ENCODE measurements at places on chromosomes 3 and 15.

- H3K36me3 ChIP-seq: peaks cover 1% of the 10 kb centered on the region
- H3K27me3 ChIP-seq: no peaks in the 10 kb centered on the region
- no peak overlapping the region for H3K4me3 ChIP-seq
- H3K27ac ChIP-seq: no peak overlapping the region
- no peak for DNase-seq
Measured at GRCh38 chr15:92885224-92886041, 14.7 kb upstream of the CHD2 start.

- no peak overlapping the region for H3K27ac ChIP-seq
- no peak for DNase-seq
- no peak overlapping the region for H3K4me3 ChIP-seq
- H3K27me3 ChIP-seq: no peaks in the 10 kb centered on the region
Measured at GRCh38 chr15:25182098-25182478, 227.3 kb downstream of the SNRPN start.

DNA sequence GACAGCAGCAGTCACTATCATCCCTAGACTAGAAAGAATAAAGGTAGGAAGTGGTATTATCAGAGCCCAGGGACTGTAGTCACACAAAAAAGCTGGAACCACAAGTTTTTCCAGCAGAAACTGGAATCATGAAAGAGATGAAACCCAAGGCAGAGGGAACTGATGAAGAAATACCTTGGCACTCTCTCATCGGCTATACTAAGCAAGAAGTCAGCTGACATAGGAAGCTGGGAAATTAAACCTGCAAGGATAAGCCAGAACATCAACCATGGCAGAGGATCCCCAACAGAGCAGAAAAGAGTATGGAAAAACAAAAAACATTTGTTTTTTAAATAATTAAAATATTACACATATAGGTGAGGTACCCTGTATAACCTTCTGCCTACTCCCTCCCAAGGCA lies 86.5 kb downstream of the AQR start:
- H3K36me3 ChIP-seq: no peaks in the 10 kb centered on the region
- no peak overlapping the region for H3K4me3 ChIP-seq
- no peak for DNase-seq
- no peaks in the 10 kb centered on the region for H3K4me1 ChIP-seq
- H3K27ac ChIP-seq: no peak overlapping the region

GRCh38 chr15:37981775-37982174 lies 47.3 kb downstream of the TMCO5A start:
- no peaks in the 10 kb centered on the region for H3K27me3 ChIP-seq
- H3K36me3 ChIP-seq: no peaks in the 10 kb centered on the region
- H3K4me1 ChIP-seq: no peaks in the 10 kb centered on the region
- no peak for DNase-seq
- H3K4me3 ChIP-seq: no peak overlapping the region

GRCh38 chr3:14609506-14609905 lies 42.1 kb upstream of the CCDC174 start:
- no peaks in the 10 kb centered on the region for H3K4me1 ChIP-seq
- no peak overlapping the region for H3K4me3 ChIP-seq
- no peaks in the 10 kb centered on the region for H3K27me3 ChIP-seq
- DNase-seq: no peak
- H3K36me3 ChIP-seq: no peaks in the 10 kb centered on the region

GRCh38 chr15:48530528-48530927 lies 115.0 kb downstream of the FBN1 start:
- H3K36me3 ChIP-seq: no peaks in the 10 kb centered on the region
- no peak overlapping the region for H3K27ac ChIP-seq
- H3K4me3 ChIP-seq: no peak overlapping the region
- DNase-seq: no peak
- no peaks in the 10 kb centered on the region for H3K27me3 ChIP-seq

- H3K4me1 ChIP-seq: peaks cover 10% of the 10 kb centered on the region
- no peak for DNase-seq
- no peaks in the 10 kb centered on the region for H3K27me3 ChIP-seq
- no peak overlapping the region for H3K27ac ChIP-seq
Measured at GRCh38 chr3:15263120-15263519, 57.1 kb downstream of the CAPN7 start.

- no peaks in the 10 kb centered on the region for H3K27me3 ChIP-seq
- H3K4me1 ChIP-seq: no peaks in the 10 kb centered on the region
- H3K36me3 ChIP-seq: no peaks in the 10 kb centered on the region
- no peak for DNase-seq
Measured at GRCh38 chr3:20842594-20843436, 656.8 kb upstream of the SGO1 start.

- no peak for DNase-seq
- no peak overlapping the region for H3K27ac ChIP-seq
- H3K36me3 ChIP-seq: no peaks in the 10 kb centered on the region
Measured at GRCh38 chr3:50622881-50623280, 5.9 kb downstream of the MAPKAPK3 start.

- H3K4me3 ChIP-seq: no peak overlapping the region
- H3K27ac ChIP-seq: no peak overlapping the region
- no peaks in the 10 kb centered on the region for H3K27me3 ChIP-seq
- no peaks in the 10 kb centered on the region for H3K4me1 ChIP-seq
- no peak for DNase-seq
- H3K36me3 ChIP-seq: no peaks in the 10 kb centered on the region
Measured at GRCh38 chr15:69757186-69757585, 304.6 kb downstream of the RPLP1 start.

- H3K27ac ChIP-seq: no peak overlapping the region
- no peak for DNase-seq
- H3K27me3 ChIP-seq: no peaks in the 10 kb centered on the region
Measured at GRCh38 chr15:78672285-78673014, 31.4 kb upstream of the CHRNB4 start.

GRCh38 chr15:84981711-84982300 lies at the start of gene PDE8A:
TSS of gene PDE8A (plus strand) at chr15:84981856. CDS start at chr15:84982163, 307 bp downstream.
- peak; percentile 59 for DNase-seq
- no peaks in the 10 kb centered on the region for H3K27me3 ChIP-seq
- peak within 1 kb of the TSS; percentile 94 for H3K4me3 ChIP-seq
- H3K4me1 ChIP-seq: peaks cover 34% of the 10 kb centered on the region
- no peaks in the 10 kb centered on the region for H3K36me3 ChIP-seq

DNA sequence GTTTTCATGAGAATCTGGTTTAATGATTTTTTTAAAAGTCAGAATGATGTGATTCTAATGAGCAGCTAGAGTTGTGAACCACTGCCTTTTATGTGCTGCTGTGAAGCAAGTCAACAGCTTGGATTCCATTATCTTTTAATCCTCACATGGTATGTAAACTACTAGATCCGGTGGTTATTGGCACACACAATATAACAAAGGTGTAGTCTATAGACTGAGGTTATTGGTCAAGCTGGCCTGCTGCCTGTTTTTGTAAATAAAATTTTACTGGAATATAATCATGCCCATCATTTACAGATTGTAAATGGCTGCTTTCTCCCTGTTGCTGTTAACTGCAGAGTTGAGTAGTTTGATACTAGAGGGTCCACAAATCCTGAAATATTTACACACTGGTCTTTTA lies 103.1 kb downstream of the OTOL1 start:
- DNase-seq: no peak
- H3K4me3 ChIP-seq: no peak overlapping the region
- no peaks in the 10 kb centered on the region for H3K4me1 ChIP-seq
- no peak overlapping the region for H3K27ac ChIP-seq

DNA sequence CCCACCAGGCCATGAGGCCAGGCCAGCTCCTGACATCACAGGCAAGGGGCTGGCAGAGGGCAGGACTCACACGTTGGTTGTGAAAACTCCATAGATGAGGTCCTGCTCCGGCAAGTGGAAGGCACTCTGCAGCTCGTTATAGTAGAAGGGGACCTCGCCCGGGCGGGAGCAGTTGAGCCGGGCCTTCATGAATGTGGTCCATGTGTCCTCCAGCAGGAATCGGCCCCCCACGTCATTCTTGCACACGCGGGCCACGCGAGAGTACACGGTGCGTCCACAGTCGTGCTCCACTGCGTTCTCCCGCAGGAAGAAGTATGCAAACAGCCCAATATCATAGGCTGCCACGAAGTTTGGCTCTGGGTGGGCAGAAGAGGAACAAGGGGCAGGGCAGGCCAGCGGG lies 101.2 kb downstream of the SEMA5B start:
- no peak overlapping the region for H3K4me3 ChIP-seq
- H3K4me1 ChIP-seq: peaks cover 7% of the 10 kb centered on the region
- DNase-seq: no peak
- H3K36me3 ChIP-seq: no peaks in the 10 kb centered on the region

GRCh38 chr3:80261082-80261481 lies 493.3 kb upstream of the ROBO1 start:
- no peak overlapping the region for H3K27ac ChIP-seq
- no peaks in the 10 kb centered on the region for H3K4me1 ChIP-seq
- no peak for DNase-seq
- H3K4me3 ChIP-seq: no peak overlapping the region

GRCh38 chr15:93645594-93645993 lies 556.6 kb upstream of the RGMA start:
- no peaks in the 10 kb centered on the region for H3K36me3 ChIP-seq
- no peak overlapping the region for H3K27ac ChIP-seq
- H3K4me3 ChIP-seq: no peak overlapping the region
- H3K4me1 ChIP-seq: no peaks in the 10 kb centered on the region
- H3K27me3 ChIP-seq: no peaks in the 10 kb centered on the region
- DNase-seq: no peak

DNA sequence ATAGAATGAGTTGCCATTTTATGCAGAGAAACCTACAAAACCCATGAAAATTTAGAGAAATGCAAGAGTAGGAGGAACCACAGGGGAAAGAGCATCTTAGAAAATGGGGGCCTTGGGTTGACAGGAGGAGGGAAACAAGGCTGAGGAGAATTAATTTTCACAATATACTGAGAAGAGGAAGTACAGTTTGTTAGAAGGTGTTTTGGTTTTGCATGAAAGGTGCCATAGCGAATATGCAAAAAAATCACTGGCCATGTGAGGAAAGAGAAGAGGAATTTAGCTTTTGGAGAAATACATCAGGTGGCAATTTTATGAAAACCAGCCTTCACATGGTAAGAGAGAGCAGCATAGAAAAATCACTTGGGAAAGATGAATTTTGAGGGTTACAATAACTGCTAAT lies 413.9 kb upstream of the C2CD4B start:
- peaks cover 5% of the 10 kb centered on the region for H3K4me1 ChIP-seq
- H3K27ac ChIP-seq: no peak overlapping the region
- no peaks in the 10 kb centered on the region for H3K27me3 ChIP-seq

DNA sequence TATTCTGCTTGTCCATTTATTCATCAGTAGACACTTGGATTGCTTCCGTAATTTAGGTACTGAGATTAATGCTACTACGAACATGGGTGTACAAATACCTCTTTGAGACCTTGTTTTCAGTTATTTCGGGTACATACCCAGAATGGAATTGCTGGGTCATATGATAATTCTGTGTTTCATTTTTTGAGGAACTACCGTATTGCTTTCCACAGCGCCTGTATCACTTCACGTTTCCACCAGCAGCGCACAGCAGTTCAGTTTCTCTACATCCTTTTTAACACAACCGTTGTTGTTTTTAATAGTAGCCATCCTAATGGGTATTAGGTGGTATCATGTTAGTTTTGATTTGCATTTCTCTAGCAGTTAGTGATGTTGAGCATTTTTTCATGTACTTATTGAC lies 9.5 kb downstream of the PAK2 start:
- no peaks in the 10 kb centered on the region for H3K4me1 ChIP-seq
- H3K4me3 ChIP-seq: no peak overlapping the region
- no peak overlapping the region for H3K27ac ChIP-seq

DNA sequence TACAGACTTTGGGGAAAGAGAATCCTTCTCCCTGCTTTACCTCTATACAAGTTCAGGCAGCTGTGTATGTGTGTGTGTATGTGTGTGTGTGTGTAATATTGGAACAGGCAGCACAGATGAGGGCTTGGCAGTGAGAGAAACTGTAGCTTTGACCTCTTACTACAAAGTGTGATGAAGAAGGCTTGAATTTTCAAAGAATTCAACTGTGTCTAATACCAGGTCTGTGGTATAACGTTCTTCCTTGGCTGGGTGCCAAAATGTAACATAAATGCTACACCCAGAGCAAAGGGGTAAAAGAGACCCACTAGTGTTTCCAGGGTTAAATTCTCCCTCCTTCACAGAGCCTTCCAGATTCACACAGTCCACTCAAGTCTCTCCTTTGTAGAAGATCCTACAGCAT lies 51.1 kb downstream of the CHST2 start:
- H3K36me3 ChIP-seq: no peaks in the 10 kb centered on the region
- no peak for DNase-seq
- H3K27ac ChIP-seq: no peak overlapping the region
- H3K4me1 ChIP-seq: no peaks in the 10 kb centered on the region

DNA sequence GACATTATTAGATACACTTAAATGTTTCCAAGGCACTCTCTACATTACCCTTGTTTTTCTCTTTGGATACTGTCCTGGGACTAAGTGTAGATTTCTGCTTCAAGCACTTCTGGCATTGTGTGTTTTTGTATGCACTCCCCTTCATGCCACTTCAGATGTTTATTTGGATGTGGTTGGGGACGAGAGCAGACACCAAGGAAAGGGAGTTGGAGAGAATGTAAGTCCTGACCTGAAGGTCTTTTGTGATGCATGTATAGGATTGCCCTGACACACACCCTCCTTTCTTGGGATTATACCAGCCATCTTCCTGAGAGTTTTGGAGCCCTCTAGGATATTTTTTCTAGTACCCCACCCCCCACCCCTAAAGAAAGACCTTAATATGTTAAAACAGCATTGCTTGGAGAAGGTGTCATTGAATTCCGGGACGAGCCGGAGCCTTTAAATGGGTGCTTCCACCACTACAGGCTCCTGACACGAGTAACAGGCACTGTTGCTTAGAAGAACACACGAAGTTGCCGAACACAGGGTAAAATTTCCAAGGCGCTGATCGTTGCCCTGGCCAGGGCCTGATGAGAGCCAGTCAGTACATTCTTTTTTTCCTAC lies 22.7 kb downstream of the PSMD6 start:
- no peaks in the 10 kb centered on the region for H3K27me3 ChIP-seq
- peaks cover 78% of the 10 kb centered on the region for H3K4me1 ChIP-seq
- no peak for DNase-seq
- no peaks in the 10 kb centered on the region for H3K36me3 ChIP-seq
- H3K4me3 ChIP-seq: no peak overlapping the region

DNA sequence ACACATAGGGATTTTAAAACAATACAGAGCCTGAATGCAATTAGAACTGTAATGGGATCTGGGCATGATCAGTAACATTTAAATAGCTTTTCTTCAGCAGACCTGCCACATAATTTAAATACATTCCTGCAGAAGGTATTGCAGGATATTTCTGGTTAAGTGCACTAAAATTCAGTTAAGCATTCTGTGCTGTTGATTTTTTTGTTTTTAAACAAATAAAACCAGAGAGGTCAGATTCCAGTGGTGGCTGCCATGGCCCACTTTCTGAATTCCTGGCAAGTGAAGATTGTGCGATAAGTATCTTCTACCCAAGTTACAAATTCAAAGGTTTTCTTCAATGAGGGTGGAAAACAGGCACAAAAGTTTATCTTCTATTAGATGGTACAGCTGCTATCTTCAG lies 98.7 kb downstream of the RAP2B start:
- no peaks in the 10 kb centered on the region for H3K27me3 ChIP-seq
- DNase-seq: no peak
- no peaks in the 10 kb centered on the region for H3K4me1 ChIP-seq
- no peaks in the 10 kb centered on the region for H3K36me3 ChIP-seq
- H3K27ac ChIP-seq: no peak overlapping the region
